ENCODE measurements at places on chromosomes 6 and 20.

DNA sequence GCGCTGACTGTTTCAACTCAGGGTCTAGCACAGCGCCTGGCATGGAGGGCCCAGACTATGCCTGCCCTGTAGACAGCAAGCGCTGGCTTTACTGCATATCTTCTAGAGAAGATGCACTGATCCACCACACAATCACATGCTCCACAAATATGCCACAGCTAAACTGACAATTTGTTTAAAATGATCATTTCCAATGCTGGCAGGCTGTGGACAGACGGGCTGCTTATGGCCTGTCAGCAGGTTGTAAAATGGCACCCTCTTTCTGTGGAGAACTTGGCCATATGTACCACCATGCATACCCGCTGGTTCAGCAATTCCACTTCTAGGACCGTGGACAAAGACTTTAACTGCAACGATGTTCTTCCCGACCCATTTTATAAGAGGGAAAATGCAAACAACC is 40.8 kb downstream of the STAU1 start:
- no peak for DNase-seq

GRCh38 chr20:18692447-18692846 is 104.6 kb downstream of the DTD1 start:
- DNase-seq = no peak

DNA sequence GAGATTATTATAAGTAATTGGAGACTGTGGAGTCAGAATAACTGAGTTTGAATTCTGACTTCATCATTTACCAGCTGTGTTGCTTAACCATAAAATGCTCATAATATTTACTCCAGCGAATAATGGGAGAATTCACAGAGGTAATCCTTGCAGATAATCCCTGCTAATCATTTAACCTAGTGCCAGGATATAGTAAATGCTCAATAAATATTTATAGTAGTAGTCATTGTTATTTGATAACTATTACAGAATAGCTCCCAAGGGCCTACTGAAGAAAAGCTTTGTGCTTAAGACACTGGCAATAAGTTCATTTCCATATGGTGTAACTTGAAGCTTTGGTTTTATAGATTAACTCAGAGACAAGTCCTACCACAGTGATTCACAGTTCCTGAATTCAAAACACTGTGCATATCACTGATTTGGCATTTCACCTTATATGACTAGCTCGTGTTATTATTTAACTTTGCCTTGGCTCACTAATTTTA is 208.8 kb upstream of the PLCB4 start:
- no peak for DNase-seq

DNA sequence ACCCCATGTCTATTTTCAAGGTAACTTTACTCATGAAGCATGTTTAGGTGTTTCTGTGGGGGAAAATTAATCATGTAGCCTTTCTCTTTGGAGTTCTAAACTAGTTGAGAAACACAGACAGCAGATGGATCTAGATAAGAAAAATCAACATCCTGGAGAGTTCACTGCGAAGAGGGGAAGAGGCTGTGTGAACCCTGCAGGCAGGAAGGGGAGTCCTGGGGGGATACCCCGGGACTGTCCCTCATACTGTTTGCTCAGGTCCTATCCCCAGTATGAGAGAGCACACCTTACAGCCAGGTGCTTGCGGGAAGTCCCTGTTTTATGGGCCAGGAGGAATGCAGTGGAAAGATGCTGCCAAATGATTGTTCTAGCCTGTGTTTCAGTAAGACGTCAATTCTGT is 32.7 kb downstream of the CHMP4B start:
- no peak for DNase-seq

DNA sequence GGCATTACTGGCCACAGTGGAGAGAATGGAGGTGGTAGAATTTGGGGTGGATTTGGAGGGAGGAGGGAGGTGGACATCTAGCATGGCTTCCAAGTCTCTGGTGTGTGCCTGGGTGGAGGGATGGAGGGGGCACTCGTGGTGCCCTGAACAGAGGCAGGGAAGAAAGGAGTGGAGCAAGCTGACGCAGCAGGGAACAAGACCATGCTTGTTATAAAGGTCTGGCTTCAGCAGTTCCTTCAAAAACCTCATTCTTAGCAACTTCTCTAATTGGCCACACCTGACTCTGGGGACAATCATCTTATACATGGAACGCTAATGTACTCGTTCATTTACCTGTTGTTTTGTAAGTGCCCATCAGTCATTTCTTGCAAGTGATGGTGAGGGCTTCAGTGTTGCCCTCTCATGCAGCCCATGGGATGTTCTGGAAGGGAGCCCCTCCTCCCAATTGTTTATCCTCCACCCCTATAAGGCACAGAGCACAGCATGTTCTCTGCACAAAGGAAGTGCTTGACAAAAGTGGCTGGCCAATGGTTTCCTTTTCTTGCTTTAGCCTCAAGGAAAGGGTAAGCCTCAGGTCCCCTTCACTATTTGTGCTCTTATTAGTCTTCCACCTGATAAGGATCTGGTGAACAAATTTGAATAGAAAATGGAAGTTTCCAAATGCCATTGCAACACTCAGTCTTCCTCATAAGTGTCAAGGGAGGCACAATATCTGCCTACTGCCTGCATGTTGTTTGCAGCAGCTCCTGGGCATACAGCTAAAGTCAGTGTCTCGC is 39.3 kb downstream of the GFOD1 start:
- DNase-seq = no peak

- no peak for DNase-seq
Observed at GRCh38 chr6:145349950-145350510, 385.3 kb downstream of the EPM2A start.

DNA sequence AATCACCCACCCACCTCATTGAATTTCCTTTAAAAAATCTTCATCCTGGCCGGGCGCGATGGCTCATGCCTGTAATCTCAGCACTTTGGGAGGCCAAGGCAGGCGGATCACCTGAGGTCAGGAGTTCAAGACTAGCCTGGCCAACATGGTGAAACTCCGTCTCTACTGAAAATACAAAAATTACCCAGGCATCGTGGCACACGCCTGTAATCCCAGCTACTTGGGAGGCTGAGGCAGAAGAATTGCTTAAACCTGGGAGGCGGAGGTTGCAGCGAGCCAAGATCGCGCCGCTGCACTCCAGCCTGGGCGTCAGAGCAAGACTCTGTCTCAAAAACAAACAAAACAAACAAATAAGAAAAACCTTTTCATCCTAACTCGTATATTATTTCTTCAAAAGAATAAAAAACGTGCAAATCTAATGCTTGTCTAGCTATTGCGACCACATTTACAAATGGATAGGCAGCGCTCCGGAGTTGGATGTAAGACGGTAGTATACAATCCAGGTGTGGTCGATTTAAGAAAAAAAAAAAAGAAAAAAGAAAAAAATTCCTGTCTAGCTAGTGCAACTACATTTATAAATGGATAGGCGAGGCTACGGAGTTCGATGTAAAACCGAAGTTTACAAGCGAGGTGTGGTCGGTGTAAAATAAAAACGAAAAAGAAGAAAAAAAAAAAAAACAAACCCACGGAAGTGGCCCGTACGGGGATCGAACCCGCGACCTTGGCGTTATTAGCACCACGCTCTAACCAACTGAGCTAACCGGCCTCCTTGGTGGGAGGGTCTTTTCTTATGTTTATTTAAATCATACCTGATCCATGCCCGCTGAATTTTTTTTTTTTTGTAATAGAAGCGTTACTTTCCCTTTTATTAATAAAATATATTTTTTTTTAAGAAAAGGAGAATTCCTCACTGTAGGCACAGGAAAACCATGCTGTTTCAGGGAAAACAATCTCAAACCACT is 70.7 kb upstream of the PRSS16 start:
- peak; percentile 37 for DNase-seq

DNA sequence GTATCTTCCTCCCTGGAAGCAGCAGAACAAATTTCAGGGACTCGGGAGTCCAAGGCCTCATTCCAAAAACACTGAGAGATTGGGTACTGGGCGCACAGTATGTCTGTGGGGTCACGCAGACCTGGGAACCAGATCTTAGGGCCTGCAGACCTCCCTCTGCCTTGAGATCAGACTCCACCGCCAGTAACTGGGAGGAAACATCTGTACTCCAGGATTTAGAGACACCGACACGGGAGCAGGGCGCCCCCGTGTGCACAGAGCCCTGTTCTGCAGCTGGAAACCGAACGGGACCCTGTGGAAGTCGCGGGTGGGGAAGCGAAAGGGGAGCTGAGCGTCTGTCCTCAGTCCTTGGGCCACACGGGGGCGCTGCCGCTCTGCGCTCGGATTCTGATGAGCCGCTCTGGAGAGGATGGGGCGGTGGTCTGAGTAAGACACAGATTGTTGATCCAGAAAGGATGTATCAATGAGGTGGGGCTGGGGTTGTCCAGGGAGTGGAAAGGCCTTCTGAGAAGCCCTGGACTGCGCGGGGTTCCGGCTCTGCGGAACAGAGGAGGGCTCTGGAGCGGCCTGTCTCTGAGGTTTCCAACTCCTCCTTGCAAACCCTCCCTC is 35.7 kb upstream of the HLA-E start:
- no peak for DNase-seq

DNA sequence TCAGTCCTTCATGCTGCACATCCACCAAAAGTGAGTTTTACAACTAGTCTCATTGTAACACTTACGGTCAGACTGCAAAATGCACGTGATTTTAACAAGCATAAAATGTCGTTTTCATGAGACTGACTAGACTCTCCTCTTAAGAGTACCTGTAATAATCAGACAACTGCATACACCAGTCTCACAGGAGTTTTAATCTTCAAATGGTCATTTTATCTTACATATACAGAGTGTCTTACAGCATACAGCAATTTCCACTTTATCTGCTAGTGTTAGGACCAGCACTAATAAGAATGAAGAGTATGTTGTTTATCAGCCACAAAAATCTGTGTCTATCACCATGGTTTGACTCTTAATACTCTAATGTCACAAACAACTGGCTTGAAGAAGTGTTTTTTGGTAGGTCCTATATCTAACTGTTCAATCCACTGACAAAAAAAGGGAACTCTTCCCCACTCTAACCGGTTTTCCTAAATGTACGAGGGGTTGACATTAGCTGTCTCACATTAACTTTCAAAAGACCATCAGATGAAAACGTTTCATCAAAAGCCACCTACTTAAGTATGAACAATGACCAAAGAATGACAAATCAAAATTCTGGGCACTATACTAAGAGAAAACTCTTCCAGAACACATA is 1.5 kb upstream of the ASF1A start:
- no peak for DNase-seq

- no peak for DNase-seq
Observed at GRCh38 chr6:161677188-161677587, 403.3 kb upstream of the AGPAT4 start.

DNA sequence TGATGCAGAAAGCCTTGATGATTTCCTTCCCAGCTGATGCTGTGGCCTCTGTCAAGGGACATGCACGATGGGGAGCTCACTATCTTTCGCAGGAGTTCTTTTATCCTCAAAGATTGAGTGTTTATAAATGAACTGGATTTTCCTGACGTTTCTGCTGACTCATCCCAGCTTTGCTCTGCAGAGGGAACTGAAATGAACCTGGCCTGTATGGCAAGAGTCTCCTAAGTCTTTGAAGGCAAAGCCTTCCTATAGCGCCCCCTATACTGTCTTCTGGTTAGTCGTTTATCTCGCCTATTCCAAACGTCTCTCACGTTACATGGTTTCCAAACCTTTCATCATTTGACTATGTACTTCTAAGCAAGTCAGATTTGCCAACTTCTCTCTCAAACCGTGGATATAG is 565.3 kb downstream of the KIF16B start:
- no peak for DNase-seq

DNA sequence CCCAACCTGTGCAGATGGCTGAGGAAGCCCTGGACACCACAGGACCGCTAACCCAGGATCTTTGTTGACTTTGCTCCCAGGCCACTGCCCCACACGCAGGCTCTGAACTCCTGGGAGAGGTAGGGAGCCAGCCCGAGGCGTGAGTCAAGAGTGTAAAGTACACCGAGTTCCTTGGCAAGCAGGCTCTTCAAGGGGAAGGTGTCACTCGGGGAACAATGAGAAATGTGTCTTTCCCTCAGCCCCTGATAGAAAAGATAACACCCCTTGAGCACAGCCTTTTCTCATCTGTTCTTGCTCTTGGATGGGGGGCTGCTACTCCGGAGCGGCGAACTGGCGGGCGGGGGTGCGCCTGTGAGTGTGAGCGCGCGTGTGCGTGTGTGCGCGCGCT is 472 bp upstream of the EDN3 start:
- no peak for DNase-seq

- no peak for DNase-seq
Observed at GRCh38 chr20:59680148-59680650, 75.9 kb downstream of the PHACTR3 start.

DNA sequence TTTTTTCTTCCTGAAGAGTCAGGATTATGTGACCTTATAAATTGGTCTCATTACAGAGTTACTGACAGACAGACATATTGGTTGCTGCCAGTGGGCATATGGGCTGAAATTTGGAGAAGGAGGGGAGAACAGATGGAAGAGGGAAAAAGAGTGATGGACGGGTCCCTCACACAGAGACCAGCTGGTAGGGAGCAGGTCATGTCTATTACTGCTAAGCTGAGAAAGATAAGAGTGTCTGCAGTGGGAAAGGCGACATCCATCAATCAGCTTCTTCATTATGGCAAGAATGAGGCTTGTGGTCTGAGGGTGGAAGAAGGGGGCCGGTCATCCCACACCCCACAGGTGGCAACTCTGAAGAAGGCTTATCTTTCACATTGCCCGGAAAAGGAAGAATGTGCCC is 353.8 kb upstream of the RSPO3 start:
- DNase-seq = no peak

DNA sequence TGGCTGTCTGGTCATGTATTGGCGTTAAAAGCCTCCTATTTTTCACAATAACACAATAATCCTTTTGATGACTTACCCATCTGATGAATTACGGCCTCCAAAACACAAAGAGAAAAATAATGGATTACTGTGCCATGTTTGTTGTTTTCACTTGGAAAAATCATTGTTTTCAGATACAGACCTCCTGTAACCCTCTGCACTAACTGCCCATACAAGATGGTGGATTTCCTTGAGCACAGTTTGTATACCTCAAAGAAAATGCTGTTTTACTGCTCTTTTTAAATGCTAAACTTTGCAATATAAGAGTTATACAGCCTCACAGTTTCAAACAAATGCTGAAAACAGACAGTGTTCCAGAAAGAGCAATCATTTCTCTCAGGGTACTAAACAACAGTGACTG is 61.0 kb downstream of the SMLR1 start:
- DNase-seq = no peak

Measured in NCI-H2081 treated with DMSO at 0.1 percent for 48 hours (cell line).